AG08395 (cell line): ENCODE measurements at places on chromosomes 12 and 14.
A peak's percentile ranks its signal among the peaks of the same experiment; 100 is the strongest.

DNA sequence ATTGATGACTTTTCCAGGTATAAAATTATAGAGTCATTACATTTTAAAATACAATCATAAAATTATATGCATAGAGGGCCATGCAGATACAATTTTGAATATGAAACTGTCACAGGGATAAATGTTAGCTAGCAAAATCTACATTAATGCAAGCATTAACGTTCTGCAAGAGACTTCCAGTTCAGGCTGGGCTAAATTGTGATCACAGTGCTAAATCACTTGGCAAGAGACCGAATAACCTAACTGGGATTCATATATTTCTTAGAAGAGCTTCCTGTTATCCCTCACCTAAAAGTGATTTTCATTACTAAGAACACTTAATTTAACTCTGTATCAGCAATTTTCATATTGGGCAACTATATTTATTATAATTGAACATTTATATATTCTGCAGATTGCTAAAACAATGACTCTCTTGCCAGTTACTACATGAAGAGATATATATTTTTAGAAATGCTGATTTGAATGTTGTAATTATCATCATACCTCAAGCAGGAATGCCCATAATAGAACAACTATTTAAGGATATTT lies 83.2 kb downstream of the MGAT4C start:
- DNase-seq = no peak

- DNase-seq = no peak
Measured at GRCh38 chr14:104090071-104090748, 4.7 kb downstream of the ASPG start.

- DNase-seq = no peak
Measured at GRCh38 chr14:104287301-104288009, 149.1 kb downstream of the KIF26A start.

DNA sequence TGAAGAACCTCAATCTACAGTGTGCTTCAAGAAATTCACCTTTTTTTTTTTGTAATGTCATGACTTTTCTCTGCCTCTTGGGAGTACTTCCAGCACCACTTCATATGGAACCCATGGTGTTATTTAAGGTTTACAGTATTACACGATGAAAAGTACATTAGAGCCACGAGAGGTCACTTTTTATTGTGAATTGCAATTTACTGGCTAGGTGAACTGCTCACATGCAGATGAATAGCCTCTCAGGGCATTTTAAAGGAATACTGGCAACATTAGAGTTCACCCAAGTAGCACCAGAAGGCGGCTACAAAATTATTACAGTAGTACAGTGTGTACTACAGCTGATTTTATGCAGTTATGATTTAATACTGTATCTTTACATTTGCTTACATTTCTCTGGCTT lies 99.1 kb upstream of the PPP4R3A start:
- DNase-seq = no peak

DNA sequence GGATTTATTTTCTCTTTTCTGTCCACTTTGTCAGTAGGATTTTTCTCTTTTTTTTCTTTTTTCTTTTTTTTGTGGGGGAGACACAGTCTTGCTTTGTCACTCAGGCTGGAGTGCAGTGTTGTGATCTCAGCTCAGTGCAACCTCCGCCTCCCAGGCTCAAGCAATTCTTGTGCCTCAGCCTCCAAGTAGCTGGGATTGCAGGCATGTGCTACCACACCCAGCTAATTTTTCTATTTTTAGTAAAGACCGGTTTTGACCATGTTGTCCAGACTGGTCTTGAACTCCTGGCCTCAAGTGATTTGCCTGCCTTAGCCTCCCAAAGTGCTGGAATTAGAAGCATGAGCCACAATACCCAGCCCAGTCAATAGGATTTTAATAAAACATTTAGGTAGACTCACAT lies 21.0 kb upstream of the TBK1 start:
- DNase-seq = no peak

GRCh38 chr14:100285021-100285912 lies 21.0 kb downstream of the SLC25A29 start:
- peak; percentile 96 for DNase-seq

DNA sequence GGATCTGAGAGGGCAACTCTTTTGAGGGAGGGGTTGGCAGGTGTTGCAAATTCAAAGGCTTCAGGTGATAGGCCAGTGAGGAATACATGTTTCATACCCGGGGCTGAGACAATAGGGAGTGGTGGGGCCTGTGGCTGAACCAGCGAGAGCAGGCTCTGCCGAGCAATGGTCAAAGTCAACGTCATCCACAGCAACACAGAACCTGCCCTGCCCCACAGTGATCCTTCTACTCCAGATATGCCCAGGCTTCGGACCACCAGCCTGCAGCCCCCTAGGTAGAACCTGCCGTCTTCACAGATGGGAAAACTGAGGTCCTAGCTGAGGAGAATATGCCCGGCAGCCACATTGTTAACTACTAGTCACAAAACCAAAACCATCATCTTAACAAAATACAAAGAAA lies 4.1 kb downstream of the SERPINA1 start:
- DNase-seq = no peak

DNA sequence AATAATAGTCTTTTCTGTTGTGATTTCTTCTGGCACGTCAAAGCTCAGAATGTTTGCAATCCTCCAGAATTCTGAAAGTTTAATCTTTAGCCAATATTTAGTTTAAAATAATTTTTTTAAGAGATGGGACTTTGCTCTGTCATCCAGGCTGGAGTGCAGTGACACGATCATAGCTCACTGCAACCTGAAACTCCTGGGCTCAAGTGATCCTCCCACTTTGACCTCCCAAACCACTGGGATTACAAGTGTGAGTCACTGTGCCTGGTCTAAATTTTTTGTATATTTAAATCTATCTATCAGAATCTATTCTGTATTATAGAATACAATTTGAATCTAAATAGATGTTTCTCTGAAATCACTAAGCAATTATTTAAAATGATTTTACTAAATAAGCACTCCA lies 572.7 kb downstream of the VRK1 start:
- DNase-seq = no peak

DNA sequence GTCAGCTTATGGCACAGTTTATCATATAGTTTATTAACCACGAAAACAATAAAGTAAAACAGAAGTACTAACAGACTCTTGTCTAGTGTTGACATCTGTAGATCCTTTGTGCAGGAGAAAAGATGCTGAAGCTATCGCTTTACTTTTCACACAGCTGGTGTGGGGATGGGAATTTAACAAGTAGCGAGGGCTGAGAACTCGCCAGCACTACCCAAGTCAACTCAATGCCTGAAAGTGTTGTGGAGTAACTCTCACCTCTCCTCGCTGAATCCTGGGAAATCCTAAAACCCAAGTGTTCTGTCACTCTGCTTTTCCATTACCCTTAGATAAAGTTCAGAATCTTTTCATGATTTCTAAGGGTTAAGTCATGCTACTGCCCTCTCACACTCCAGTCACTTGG lies 264.2 kb downstream of the BMP4 start:
- no peak for DNase-seq

DNA sequence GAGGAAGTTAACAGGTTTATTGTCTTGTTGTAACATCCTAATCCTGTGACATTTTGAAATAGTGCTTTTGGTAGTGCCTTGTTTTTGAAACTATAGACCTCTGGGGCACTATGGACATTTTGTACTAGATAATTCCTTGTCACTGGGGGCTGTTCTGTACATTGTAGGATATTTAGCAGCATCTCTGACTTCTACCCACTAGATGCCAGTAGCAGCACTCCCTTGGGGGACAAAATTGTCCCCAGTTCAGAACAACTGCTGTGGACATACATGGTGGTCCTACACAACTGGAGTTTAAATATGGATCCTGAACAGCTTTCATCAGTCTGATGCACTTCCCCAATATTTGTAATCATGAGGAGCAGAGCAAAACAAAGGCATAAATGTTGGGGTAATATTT lies 264.7 kb downstream of the RAD51B start:
- DNase-seq = no peak
